ENCODE measurements at places on chromosomes 16 and 17.

- no peak for DNase-seq
Observed at GRCh38 chr17:80879723-80880647, 111.7 kb upstream of the CHMP6 start.

- DNase-seq: no peak
Observed at GRCh38 chr17:39740357-39741111, 2.8 kb downstream of the GRB7 start.

DNA sequence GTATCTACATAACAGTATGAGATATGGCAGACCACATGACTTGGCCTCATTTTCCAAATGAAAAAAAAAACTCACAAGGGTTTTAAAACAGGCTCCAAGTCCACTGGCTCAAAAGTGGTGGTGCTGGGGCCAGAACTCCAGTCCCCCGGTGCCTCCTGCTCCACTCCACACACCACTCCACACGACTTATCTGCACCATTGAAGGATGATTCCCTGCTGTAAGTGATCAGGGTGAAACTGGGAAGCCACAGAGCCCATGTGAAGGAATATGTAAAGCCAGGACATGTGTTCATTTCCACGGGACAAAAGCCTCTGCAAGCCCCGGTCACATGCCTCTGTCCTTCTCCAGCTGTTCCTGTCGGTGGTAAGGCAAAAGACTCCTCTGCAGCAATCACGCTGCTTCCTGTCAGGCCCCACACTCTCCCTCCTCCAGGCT is 97.2 kb downstream of the ZNF18 start:
- DNase-seq: no peak

- DNase-seq: no peak
Observed at GRCh38 chr16:76193906-76194615, 83.1 kb upstream of the CNTNAP4 start.

DNA sequence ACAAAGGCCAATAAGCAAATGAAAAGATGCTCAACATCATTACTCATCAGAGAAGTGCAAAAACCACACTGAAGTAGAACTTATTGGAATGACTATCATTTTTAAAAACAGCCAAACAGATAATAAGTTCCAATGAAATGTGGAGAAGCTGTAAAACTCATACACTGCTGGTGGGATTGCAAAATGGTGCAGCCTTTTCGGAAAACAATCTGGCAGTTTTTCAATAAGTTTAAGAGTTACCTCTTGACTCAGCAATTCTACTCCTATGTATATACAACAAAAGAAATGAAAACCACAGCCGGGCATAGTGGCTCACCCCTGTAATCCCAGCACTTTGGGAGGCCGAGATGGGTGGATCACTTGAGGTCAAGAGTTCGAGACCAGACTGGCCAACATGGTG is 49.3 kb downstream of the AKAP10 start:
- no peak for DNase-seq

DNA sequence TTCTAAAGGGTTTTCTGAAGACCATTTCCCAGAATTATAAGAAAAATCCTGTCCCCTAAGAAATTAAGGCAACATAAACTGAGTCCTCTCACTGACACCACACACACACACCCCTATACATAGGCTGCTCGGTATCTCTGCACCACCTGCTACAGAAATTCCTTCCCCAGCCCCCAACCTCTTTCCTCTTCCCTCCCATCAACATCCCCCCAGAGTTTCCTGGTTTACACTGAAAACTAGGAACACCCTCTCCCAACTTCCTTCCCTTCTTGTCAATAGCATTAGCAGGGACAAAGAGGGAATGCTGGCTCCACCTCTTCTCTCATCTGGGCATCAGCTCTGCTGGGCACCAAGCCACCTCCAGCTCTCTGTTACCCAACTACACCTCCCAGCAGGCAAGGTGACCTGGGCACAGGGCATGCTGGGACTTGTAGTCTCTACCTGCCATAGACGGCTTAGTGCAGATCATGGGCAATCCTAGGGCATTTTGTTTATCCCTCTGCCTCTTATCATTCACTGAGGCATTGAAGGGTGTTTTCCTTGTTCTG is 15.7 kb downstream of the CAVIN1 start:
- peak; percentile 58 for DNase-seq

GRCh38 chr16:52953215-52953614 is 99.5 kb downstream of the CHD9NB start:
- DNase-seq: no peak
